Left cardiac atrium (tissue), 4 donors: ENCODE measurements at places on chromosomes 2 and 18.

GRCh38 chr2:217193431-217194340 is 333.8 kb upstream of the TNP1 start:
- no peak for DNase-seq

GRCh38 chr18:31983020-31983419 is 35.6 kb upstream of the RNF125 start:
- no peak for DNase-seq

DNA sequence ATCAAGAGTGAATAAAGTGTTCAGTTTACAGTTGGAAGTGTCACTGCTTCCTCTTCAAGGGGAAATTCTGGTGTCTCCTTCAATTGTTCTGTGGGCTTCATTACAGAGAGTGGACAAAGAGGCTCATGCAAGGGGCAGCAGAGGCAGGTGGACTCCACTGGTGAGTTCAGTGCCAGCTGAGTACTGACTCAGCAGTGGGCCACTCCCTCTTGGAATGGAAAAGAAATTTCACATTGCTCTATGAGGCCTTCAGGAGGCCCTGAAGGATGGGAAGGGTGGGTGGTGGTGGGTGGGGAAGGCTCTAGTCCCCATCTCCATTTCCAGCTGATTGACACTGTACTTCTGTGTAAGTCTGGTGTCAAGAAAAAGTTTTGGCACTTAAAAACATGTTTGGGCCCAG is 66.4 kb downstream of the PRELID3A start:
- DNase-seq, result no peak

GRCh38 chr2:234564699-234565098 is 67.8 kb upstream of the ARL4C start:
- no peak for DNase-seq

DNA sequence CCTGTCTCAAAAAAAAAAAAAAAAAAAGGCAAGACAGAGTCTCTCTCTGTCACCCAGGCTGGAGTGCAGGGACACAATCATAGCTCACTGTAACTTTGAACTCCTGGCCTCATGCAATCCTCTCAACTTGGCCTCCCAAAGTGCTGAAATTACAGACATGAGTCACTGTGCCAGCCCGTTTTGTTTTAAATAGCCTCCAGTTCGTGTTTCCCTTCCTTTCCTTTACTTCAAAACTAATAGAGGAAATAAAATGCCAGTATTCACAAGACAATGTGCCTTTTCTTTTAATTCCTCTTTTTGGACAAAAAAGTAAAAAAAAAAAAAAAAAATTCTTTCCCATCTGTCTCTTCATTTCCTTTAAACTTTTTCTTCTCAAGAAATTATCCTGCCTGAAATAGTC is 54.5 kb upstream of the ACMSD start:
- no peak for DNase-seq

DNA sequence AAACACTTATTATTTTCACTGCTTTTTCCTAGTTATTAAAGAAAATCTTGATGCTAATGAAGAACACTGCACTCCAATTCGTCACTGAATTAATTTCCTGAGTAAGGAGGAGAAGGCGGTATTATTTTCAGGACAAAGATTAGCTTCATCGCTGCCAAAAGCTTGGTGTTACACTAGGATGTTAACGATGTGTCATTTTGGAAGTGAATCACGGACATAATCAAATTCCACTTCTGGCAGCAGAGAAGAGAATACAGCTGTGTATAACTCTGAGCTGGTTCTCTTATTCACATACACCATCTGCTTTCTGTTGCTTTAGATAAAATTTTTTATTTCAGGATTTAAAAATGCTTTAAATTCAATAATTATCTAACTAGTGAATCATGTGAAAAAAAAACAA is 74.1 kb downstream of the SCG2 start:
- DNase-seq, result no peak

DNA sequence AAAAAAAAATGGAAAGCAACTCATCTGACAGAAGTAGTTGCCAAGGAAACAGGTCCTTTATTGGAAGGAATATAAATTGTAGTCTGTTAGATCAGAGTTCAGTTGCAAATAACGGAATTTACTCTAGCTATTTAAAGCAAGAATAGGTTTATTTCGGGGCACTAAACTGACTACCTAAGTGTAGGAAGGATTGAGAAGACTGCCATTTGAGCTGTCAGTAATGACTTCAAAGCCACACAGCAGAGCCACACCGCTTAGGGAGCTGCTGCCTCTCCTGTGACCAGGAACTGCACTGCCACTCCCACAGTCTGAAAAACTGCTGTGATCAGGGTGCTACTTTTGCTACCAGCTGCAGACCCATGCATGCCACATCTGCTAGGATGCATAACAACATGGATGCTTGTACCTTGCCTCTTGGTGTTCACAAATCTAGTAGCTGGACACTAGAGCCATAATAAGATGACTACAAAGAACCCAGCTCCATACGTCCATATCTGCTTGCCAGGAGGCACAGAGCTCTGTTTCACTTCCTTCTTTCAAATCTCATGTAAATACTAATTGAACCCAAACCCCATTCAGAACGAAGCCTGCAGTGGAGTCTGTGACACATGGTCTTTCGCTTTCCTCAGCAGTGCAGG is 2.2 kb downstream of the DSG2 start:
- DNase-seq, result no peak

DNA sequence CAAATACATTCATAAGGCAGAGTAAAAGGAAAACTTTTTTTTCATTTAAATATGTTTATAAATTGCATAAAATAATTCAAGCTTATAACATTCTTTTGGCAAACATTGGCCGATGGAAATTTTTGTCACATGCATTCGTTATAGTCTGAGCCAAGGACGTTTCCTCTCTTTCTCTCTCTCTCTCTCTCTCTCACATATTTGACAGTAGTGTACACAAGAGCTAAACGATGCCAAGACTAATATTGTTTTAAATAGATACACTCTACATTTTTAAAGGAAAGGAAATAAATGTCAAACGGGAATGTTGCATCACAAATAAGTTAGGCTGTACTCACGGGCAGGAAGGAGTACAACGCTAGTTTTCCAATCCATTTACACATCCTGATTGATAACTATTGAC is 251.1 kb upstream of the SMIM21 start:
- no peak for DNase-seq

DNA sequence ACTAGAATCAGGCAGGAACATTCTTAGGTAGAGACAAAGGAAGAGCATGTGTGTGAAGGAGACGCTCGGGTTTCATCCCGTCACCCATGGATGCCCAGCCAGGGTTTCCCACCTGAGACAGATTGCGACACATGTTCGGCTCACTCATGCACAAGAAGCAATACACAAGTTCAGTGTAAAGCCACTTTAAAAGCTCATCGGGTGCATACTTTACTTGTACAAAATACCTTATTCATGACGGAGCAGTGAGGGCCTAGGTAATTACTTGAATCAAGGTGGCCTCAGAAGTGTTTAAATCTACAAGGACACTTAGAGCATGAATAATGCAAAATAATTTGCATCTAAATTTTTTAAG is 42.0 kb downstream of the ZEB2 start:
- no peak for DNase-seq

DNA sequence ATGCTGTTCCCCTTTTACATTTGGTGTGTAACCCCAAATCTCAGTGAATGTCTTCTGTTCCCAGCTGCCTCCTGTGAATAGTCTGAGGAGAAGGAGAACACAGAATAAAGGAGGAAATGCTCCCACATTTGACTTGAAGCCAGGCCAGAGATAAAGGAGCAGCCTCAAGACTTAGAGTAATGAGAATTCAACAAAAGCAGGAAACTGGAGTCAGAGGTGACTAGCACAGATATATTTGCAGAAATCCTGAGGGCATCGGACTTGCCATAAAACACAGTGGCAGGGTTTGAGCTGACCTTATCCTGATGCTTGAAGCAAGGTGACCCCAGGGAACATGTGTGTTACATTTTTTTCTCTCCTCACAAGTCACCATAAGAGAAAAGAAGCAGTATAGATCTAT is 291.4 kb upstream of the RND3 start:
- DNase-seq, result no peak

DNA sequence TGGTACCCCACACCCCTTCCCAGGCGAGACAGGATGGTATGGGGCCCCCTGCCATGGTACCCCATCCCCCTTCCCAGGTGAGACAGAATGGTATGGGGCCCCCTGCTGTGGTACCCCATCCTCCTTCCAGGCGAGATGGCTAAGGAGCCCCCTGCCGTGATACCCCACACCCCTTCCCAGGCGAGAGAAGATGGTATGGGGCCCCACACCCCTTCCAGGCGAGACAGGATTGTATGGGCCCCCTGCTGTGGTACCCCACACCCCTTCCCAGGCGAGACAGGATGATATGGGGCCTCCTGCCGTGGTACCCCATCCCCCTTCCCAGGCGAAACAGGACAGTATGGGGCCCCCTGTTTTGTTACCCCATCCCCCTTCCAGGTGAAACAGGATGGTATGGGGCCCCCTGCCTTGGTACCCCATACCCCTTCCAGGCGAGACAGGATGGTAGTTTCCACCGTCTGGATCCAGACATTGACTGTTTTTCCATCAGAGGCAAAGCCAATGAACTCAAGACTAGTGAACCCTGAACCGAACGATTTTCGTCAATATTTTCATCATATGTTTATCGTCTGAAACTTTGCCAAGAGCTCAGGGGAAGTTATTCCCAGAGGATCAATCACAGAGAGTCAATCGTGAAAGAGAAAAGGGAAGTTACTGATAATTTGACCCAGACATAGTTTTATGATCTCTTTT is 75.0 kb downstream of the MYCN start:
- DNase-seq, result no peak

GRCh38 chr2:230981704-230982103 is 14.2 kb upstream of the SPATA3 start:
- DNase-seq, result no peak

DNA sequence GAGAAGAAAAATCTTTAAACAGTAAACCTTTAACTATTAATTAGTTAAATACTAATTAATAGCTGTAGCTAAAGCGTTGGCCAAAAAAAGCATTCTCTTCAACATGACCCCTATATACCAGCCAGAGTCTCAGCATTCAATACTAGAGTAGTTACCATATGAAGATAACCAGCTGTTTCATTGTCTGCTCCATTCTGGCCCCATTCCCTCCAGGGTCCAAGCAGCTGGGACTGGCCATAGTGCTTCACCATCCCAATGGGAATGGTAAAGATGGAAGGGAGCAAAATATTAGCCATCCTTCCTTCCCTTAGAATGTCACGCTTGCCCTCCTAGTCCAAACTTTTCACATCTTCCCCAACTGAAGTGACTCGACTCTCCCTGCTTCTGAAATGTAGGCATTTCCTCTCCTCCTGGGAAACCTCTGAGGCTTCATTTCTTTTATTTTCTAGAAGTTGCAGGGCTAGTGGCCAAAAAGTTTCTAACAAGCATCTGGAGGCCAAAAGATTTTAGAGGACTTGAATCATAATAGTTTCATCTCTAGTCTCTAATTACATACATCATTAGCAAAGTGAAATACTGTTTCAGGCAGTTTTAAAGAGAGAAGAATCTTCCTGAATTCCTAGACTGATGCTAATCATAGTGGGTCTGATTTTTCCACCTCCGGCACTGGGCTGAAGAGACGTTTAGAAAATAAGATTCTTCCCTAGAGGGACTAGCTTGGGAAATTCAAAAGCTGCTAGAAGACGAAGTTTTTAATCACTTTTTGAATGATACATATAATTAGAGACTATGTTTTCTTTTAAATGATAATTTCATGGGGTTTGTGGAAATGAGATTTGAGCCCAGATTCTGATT is 52.7 kb downstream of the CCDC68 start:
- no peak for DNase-seq

GRCh38 chr18:59145055-59145454 is 5.4 kb downstream of the SEC11C start:
- DNase-seq, result no peak
